ENCODE measurements at places on chromosomes 5 and 9.

GRCh38 chr5:40217553-40217952 lies 462.2 kb upstream of the PTGER4 start:
- DNase-seq: no peak

GRCh38 chr5:75668977-75669689 lies 48.1 kb downstream of the POC5 start:
- DNase-seq: peak; percentile 83

- no peak for DNase-seq
Measured at GRCh38 chr9:94269264-94269663, 10.2 kb downstream of the ZNF169 start.

GRCh38 chr5:96957254-96958049 lies 21.6 kb downstream of the LNPEP start:
- no peak for DNase-seq

- DNase-seq: no peak
Measured at GRCh38 chr9:26266146-26266793, 588.0 kb upstream of the TUSC1 start.

DNA sequence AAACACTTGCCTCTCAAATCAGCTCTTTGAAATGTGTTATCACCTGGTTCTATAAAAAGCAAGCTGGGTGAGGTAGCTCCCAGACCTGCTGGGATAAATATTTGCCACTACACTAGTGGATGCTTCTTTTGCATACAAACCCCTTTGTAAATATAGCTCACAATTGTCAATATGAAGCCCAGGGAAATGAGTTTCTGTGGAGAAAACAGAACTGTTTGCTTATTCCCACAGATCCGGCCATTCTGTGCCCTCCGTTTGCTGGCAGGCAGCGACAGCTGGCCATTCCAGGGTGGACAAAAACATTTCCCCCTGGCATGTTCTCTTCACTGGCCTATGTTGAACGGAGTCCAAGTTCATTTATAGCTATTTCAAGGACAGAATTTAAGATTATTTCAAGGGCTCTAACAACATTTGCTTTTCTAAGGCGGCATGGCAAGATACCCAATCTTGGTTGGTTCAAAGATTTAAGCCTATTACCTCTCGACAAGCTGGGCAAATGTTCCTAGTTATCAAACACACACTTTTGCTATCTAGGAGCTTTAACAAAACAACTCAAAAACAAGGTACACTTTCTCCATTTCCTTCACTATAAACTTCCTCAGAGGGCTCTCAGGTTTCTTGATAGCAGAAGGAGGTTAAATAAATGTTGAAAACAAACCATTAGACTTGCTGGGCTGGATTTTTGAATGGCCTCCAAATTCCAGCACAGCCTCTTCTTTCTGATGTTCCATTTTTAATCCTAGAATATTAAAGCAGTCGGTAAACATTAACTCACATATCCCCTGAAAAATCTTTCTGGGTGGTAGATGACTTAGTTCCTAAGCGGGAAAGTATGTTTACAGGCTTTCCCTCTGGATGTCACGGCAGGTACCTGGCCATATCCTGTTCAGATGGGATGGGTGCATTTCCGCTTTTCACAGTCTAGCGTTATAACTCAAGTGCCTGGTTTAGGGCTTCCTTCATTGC lies 332.3 kb downstream of the PLK2 start:
- peak; percentile 23 for DNase-seq

DNA sequence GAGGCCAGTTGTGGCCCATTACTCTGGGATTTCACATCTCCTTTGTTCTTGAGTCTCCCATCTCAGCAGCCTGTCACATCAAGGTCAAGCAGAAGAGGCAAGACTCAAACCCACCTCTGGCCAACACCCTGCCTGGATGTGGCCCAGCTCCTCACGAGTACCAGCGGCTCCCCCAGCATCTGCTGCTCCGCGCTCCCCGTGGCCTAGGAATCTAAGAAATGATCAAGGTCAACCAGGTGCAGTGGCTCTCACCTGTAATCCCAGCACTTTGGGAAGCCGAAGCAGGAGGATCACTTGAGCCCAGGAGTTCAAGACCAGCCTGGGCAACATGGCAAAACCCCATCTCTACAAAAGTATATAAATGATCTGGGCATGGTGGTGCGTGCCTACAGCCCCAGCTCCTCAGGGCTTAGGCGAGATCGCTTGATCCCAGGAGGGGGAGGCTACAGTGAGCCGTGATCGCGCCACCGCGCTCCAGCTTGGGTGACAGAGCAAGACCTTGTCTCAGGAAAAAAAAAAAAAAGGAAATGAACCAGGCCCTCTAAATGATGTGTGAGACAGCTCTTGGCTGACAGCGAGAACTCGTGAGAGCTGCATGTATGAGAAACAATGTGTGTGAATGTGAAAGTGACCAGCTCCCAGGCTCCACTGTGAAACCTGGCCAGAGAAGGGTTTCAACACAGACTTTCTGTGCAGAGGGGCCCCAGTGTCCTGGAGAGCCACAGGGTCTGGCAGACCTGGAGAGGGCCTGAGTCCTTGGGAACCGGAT lies 61.6 kb upstream of the ANGPTL2 start:
- no peak for DNase-seq

GRCh38 chr5:35538198-35538931 lies 79.3 kb upstream of the SPEF2 start:
- no peak for DNase-seq

GRCh38 chr5:66859526-66859925 lies 263.3 kb downstream of the MAST4 start:
- no peak for DNase-seq

DNA sequence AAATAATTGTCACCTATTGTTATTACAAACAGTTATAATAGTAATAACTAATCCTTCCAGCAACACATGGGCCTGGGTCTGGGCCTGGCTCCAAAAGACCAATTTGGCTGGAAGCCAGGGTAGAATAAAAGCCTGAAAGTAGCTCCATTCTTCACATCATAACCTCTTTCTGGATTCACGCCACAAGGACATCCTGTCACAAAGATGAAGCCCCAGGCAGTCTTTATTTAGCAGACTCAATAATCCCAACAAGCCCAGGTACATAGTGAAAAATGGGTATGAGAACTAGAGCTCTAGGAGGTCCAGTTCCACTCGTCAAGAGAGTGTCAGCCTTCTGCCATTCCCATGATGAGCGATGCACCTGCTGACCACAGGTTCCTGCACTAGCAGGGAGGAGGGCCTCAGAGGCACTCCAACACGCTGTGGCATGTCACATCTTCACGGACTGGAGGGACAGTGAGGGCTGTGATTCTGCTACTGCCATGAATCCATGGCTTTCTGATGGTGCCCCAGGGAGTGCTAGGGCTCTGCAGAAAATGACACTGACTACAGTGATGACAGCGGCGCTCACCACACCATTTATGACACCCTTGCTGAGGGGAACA lies 124.9 kb downstream of the SPOCK1 start:
- DNase-seq: peak; percentile 58

GRCh38 chr9:131708226-131709002 lies 31.5 kb downstream of the RAPGEF1 start:
- DNase-seq: no peak

GRCh38 chr5:154324033-154324432 lies 121.8 kb upstream of the SAP30L start:
- DNase-seq: no peak

GRCh38 chr9:74443036-74443750 lies 53.9 kb upstream of the RORB start:
- no peak for DNase-seq

- DNase-seq: no peak
Measured at GRCh38 chr5:56749842-56750241, 65.5 kb upstream of the MAP3K1 start.

DNA sequence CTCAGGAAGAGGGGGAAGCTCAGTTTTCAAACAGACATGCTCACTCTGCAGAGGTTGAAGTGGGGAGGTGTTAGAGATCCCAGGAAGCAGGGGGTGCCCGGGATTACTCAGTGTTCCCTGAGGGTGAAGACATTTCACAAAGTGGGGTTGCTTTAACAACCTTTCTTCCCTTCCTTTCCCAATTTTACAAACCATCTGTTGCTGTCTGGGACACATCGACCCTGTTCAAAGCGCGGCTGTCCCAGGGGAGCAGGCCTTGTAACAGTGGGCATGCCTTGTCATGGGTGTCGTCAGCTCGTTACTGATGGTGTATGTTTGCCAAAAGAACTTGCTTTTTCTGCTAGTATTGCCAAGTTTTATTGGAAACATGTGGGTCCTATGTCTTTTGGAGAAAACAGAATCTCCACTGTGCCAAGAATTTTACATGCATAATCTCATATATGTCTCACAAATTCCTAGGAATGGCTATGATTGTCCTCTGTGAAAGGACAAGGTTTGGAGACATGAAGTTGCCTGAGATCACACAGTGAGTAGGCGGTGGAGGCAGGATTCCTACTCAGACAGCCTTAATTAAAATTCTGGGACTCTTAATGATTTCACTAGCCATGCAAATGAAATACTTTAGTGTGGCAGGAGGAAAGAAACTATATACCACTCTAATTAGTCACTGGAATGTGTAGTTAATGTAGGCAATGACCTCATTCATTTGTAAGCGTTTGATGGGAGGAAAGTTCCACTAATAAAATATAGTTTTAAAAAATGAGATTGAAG lies 198.9 kb downstream of the NXNL2 start:
- DNase-seq: no peak

GRCh38 chr5:10343486-10343885 lies 10.0 kb upstream of the MARCHF6 start:
- no peak for DNase-seq

GRCh38 chr9:5393497-5393896 lies 44.2 kb downstream of the PLGRKT start:
- no peak for DNase-seq

DNA sequence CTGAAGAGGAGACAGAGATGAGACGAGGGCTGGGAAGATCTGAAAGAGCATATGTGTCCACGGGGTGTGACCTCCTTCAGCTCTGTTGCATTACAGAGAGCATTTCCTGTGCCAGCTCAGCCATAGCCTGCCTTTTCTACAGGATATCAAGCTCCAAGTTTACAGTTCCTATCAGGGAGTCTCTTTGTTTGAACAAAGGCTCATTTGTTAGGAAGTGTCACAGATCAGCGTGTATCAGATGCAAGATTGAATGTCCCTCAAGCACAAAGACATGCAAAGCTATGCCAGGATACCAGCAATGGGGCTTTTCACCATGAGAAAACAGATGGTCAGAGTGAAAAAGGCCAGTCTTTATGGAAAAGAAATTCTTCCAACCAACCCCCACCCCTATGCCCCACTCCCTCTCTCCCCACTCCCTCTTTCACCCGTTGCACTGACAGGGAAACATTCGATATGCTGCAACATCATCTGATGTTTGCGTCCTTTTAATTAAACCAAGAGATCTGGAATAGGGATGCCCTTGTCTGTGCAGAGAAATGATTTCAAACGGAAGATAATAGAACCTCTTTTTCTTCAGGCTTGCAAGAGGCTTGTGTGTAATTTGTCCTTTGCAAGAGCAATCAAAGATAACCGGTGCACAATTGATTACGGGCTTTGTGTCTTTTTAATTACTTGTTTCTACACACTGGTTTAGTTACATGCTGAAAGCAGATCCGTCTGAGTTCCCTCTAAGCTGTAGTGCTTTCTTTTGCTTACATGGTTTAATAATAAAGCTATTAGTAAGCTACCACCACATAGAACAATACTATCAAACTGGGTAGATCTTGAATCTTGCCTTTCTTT lies 263.1 kb upstream of the RGMB start:
- peak; percentile 9 for DNase-seq

DNA sequence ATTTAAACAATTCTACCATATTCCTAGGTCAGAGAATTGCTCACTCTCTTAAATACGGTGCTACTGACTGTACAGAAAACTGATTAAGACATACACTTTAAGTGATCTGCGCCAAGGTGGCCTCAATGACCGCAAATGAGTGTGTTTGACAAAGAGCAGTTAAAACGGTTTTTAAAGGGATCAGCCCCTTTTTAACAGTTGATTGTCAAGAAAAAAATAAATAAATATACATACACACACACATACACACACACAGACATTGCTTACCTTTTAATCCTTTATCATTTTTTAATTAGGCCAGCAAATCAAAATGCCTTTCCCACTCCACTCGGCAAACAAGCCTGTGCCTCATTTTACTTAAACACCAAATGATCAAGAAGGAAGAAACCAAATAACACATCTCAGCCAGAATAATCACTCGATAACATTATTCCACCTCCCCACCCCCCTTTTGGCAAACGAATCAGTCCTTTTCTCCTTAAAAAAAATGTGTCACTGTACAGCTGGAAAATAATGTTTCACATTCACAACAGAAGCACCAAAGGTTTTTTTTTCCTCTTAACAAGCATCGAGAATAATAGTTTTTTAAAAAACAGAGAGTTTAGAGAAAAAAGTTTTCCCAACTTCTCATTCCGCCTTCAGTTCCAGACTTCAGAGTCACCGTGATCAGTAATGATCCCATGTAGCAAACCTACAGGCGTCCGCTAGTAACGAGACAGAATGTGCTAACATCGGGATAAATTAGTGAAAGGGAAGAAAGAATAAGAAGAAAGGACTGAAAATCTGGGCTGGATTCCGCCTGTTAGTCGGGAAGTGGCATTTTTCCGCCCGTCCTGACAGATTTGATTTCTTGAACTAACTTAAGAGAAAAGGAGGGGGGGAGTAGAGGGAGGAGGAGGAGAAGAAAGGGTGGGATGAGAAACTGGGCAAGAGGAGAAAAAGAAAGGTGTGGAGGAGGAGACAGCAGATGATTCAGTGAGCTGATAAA lies at the start of gene ZNF608:
ZNF608 (minus strand) TSS at position 712 of the 988 bp plus-strand sequence. CDS start 1,650 bp downstream, outside the sequence.
- DNase-seq: peak; percentile 41

DNA sequence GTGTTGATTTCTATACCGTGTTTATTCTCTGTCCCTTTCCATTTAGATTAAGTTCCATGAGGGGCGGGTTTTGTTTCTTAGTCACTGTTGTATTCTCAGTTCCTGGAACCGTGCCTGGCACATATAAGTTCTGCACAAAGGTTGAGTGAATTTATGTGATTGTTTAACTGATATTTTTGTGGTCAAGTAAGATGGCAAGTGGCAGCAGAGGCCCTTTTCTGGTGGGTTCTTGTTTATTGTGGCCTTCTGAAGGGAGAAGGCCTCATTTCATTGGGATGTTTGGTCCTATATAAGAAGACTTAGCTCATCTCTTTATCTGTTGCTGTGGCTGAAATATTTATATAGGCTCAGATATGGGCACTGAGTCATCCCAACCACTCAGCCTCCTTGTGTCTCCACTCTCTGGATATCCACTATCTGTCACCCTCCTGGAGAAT lies 262.5 kb downstream of the PSAT1 start:
- no peak for DNase-seq

DNA sequence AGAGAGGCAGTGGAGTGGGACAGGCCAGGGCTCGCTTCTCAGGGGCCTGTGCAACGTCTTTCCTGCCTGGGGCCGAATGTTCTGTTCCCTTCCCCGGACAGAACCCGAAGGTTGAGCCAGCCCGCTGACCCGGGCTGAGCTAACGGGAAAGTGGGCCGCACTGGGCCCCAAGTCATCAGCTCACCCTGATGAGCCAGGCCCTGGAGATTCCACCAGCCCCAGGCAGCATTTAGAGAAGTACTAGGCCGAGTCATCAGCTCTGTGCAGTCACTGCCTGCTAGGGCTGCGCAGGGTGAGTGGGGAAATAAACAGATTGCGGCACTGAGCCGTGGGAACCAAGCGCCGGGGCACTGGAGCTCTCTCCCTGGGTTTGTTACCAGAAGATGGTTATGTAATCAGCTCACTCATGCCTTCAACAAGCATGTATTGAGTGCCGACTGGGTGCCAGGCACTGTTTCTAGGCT lies 29.1 kb upstream of the DUSP1 start:
- DNase-seq: no peak
